ENCODE measurements at places on chromosomes 16 and 17.

DNA sequence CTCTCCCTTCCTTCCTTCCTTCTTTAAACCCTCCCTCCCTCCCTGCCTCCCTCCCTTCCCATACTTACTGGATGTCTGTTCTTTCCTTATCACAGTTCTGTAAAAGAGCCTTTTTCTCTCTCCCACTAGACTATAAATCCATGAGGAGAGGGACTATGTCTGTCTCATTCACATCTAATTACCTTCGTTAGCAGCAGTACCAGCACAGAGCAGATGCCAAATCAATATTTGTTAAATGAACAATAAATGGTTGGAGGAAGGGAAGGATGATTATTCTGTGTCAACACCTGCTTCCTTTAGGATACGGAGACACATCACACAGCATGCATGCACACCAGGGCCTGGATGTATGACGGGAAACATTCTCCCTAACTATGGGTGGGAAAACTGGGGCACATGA, 94.2 kb downstream of the DNAH3 start:
- no peak for DNase-seq

DNA sequence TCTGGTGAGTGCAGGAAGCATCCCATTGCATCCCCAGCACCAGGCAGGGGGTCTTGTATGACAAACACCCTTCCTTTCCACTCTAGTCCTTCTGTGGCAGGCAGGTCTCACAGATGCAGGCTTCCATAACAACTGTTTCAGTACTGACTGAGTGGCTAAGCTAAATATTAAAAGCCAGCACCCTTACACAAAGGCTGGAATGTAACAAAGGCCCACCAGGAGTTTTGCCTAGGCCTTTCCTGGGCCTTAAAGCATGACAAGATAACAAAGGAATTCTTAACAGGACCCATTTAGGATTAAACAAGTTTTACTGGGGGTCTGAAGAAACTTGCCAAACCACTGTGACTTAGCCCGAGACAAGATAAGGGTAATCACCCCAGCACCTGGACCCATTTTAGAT, 228.9 kb upstream of the RPL38 start:
- no peak for DNase-seq

- no peak for DNase-seq
Measured at GRCh38 chr17:52824542-52824941, 666.0 kb upstream of the CA10 start.

DNA sequence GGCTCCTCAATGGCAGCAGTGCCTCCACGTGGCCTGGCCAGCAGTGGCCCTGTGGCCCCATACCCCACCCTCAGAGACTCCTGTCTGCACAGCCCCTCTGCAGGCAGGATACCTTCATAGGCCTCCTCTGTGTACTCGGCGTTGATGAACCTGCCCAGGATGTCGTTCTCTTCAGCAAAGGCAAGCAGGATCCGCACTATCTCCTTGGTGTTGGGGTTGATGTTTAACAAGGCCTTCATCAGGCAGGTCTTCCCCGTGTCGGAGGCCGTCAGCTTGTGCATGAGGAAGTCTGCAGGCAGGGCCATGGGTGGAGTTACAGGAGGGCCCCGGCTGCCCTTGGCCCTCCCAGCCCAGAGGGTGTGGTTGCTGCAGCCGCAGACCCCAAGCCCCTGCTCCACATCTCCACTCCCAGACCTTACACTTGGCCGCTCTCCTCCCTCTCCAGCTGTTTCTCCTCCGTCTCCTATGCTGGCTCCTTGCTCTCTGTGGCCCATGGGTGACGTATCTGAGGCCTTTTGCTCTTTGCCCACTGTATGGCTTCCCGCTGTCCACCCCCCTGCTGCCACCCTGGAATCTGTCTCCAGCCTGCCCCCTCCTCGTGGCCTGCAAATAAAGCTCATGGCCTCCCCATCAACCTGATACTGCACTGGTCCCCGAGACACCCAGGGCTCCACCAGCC, 15.1 kb downstream of the TRPV3 start:
- no peak for DNase-seq

- DNase-seq, result no peak
Measured at GRCh38 chr16:48535831-48536613, 74.0 kb downstream of the N4BP1 start.

DNA sequence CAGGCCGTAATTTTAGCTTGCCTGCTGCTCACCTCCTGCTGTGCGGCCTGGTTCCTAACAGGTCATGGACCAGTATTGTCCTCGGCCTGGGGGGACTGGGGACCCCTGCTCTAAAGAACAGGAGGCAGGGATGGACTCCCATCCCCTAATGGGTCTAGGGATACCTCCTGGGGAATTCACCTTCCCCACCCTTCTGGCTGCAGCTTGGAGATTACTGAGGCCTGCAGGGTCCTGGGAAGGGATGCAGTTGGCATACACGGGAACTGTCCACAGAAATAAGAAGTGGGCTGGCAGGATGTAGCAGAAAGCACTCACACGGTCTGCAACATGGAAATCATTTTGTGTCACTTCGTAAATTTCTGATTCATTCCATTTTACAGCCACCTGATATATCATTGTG, 123.0 kb downstream of the C16orf95 start:
- no peak for DNase-seq

- no peak for DNase-seq
Measured at GRCh38 chr16:14179116-14179515, 108.0 kb downstream of the MRTFB start.

DNA sequence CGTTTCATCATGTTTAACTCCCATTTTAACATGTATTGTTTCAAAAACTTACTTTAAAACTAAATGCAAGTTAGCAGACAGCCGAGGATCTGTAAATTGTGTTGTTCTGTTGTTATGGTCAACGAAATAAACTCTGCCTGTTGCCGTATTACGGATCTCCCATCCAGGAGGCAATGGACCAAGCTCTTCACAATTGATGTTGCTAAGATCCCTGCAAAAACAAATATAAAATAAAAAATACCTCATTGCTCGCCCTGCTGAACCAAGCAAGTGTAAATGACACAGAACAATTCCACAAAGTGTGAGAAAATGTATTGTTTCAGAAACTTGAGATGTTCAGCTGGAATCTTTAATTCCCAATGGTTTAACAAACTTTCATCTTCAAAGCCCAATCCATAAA, 65.0 kb downstream of the CEP95 start:
- no peak for DNase-seq

DNA sequence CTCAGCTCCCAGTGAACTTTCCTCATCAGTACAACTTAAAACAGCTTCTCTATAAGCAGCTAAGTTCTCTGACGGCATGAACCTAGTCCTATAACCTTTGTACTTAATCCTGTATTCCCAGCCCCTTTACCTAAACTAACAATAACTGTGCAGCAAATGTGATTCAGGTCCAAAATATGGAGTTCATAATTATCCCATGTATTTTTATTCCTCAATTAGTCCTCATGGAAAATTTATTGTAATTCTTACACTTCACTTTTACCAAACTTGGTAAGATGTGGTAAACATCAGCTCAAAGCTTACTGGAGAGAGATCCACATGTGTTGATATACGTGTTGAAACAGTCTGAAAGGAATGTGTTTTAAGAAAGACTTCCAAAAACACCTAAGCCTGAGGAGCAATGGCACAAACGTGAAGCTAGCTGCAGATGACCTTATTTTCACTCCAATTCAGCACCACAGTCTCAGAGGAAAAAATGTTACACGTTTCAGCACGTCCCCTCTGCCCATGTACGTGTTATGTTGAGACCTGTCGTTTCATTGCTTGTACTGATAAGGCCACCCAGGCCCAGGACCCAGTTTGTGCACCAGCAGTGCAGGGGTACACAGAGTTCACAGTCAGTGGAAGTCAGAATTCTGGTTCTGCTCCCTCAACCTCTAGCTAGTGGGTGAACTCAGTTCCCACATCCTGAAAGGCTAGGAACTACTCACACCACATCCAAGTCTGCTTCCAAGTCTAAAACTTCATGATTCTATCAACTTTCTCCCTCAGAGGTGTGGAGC, 7.1 kb downstream of the USP31 start:
- DNase-seq, result no peak

- DNase-seq, result peak; percentile 18
Measured at GRCh38 chr17:38604479-38605403, 1.0 kb downstream of the SRCIN1 start.

GRCh38 chr17:49383060-49383459, 21.0 kb upstream of the ZNF652 start:
- no peak for DNase-seq

GRCh38 chr17:6940186-6940649, 55.6 kb upstream of the ALOX12 start:
- DNase-seq, result no peak

DNA sequence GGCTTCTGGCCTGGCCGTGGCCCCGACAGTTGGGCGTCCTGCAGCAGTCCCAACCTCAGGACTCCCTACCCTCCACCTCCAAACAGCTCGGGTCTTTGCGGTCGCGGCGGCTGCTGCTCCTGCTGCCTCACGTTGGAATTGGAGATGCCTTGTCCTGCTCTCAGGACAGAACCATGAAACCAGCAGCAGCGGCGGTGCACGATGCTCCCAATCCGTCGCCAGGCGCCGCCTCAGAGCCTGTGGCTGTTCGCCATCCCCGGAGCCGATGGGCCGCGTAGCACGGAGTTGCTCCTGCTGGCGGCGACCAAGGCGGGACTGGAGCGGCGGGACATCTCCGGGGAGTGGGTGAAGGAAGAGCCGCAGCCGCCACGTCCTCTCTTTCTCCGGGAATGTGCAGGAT, 1965.9 kb downstream of the TP53TG3F start:
- DNase-seq, result no peak

GRCh38 chr16:61946019-61946418, 90.2 kb downstream of the CDH8 start:
- no peak for DNase-seq

DNA sequence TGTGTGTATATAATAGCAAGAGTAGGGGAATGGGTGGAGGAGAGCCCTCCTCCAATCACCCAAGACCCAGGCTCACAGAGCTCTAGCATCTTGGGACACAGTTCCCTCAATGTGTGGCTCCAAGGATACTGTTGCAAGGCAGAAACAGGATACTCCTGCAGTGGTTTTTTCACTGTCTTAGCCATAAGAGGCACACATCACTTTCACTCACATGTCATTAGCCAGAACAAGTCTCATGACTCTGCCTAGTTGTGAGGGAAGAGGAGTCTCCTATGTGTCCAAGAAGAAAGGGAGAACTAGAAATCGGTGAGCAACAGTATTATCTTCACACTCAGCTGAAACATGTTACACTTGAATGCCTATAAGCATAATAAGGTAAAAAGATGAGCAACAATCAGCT, 11.1 kb upstream of the NUDT7 start:
- no peak for DNase-seq

DNA sequence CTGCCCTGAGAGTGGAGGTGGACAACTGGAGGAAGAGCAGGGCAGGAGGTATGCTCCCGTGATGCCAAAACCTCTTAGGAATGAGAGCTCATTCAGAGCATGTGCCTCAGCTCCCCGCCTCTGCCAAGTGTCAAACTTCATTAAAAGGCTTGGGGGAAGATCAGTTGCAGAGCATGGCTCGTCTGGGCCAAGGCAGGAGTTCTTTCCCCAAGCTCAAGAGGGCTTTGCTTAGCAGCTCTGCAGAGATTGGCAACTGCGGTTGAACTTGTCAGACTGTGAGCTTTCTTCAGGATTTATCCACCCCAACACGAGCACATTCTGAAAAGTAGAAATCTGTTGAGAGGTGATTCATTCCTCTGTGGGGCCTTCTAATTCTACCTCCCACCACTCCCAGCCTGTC, 248.1 kb downstream of the HS3ST3A1 start:
- DNase-seq, result no peak

GRCh38 chr17:63494300-63494928, 17.6 kb downstream of the ACE start:
- no peak for DNase-seq

GRCh38 chr17:50908860-50909764, 43.0 kb upstream of the TOB1 start:
- DNase-seq, result peak; percentile 11

GRCh38 chr17:43212641-43213490, 1.2 kb downstream of the TMEM106A start:
- no peak for DNase-seq

DNA sequence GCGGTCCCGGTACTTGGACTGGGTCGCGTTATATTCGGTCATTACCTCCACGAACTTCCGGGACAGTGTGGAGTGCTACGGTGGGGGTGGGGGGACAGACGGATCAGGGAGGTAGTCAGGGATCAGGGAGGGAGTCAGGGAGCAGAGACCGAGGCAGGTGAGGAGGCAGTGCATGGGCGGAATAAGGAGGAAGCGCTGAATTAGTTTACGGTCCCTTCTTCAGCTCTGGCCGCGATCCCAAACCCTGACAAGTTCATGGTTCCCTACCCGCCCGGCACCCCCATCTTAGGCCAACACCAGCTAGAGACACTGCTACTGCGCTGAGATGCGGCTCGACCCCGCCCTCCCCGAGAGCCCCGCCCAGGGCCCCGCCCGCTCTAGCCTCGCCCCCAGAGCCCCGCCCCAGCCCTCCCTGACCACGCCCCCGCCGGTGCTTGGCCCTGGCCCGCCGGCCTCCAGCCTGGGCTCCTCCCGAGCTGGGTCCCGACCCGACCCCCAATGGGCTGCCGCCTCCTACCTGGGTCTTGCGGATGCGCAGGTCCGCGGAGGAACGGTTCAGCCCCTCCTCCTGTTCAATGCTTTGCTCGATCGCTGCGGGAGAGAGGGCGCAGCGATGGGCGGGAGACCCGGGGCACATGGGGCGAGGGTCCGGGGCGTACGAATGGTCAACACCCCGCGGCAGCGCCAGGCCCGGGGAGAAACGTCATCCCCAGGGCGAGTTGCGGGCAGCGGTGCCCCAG, 12.1 kb downstream of the HSD3B7 start:
- peak; percentile 71 for DNase-seq

- DNase-seq, result peak; percentile 51
Measured at GRCh38 chr17:63930951-63931575, 1.1 kb downstream of the CD79B start.

DNA sequence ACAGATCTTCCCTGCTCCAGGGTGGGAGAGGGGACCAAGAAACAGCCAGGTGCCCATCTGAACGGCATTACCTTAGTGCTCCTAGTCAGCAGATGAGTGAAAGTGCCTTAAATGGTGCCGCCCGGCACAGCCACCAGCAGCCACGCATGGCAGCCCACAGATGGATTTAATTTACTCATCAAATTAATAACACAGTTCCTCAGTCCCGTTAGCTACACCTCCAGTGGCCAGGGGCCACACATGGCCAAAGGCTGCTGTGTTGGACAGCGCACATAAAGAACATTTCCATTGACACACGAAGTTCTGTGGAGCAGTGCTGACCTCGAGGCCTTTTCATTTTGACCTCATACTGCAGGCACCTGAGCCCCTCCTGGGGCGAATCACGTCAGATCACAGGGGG, 166.3 kb downstream of the CMIP start:
- no peak for DNase-seq
